Naive B cell (primary cell): ENCODE measurements at places on chromosomes 7 and 10. TPM values are rescaled to one million over a fixed set of nuclear protein-coding genes. Genes with fewer than 3 reads are reported as not detected.

The CHPF2 gene
- 20.4 TPM for polyA plus RNA-seq

The SUN3 gene
- polyA plus RNA-seq = not detected

The CAMK2B gene
- not detected for polyA plus RNA-seq

The KDM7A gene
- 9.9 TPM for polyA plus RNA-seq

The UPK3B gene
- not detected for polyA plus RNA-seq

The GATA3 gene
- polyA plus RNA-seq = 0.14 TPM

The PLXDC2 gene
- polyA plus RNA-seq = 1.3 TPM

The EBF3 gene
- polyA plus RNA-seq = not detected

The USP54 gene
- 1.5 TPM for polyA plus RNA-seq

The ACTR3C gene
- 7.6 TPM for polyA plus RNA-seq

The LMOD2 gene
- not detected for polyA plus RNA-seq

The NPFFR1 gene
- not detected for polyA plus RNA-seq

The PSD gene
- polyA plus RNA-seq = 1.8 TPM

The TRPV5 gene
- polyA plus RNA-seq = not detected
